Stimulated activated CD4-positive, alpha-beta T cell treated with anti-CD3 and anti-CD28 coated beads, Interleukin-2, amount 100 ng/mL, for 48 hours (primary cell): ENCODE measurements at places on chromosomes 2 and 18.

GRCh38 chr18:47251289-47252120 lies at the start of gene SKOR2:
SKOR2 (minus strand) TSS chr18:47251660; CDS start chr18:47249183, 2,477 bp downstream.
- no peak for DNase-seq

- no peak for DNase-seq
Observed at GRCh38 chr2:43896906-43897305, 58.1 kb downstream of the ABCG8 start.

- no peak for DNase-seq
Observed at GRCh38 chr2:152511981-152512380, 177.0 kb downstream of the FMNL2 start.

- DNase-seq = no peak
Observed at GRCh38 chr2:163799807-163800206, 64.0 kb upstream of the FIGN start.

- peak; percentile 9 for DNase-seq
Observed at GRCh38 chr2:166539340-166540162, 45.5 kb upstream of the SCN7A start.

DNA sequence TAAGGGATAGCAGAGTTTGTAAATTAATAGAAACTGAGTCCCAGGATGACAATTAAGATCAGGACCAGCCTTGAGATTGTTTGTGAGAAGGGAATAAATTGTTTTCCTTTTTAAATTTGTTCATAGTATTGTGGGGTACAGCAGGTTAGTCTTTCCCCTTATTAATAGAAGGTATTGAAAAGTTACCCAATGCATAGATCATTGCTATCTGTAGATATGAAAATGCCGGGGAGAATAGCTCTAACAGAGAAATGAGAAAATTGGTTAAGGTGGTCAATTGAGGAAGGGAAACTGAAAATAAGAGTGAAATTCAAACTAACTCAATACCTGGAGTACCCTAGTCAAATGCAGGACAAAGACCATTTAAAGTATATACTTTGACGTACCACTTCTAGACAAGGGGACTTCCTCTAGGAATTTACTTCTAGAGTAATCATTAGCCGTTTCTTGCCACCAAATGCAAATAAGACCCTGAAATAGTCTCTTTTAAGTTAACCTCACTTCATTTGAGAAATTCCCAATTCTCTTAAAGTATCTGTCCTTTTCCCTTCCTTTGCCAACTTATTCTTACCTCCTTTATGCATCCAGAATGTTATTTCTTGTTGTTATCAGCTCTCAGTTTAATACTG lies 1224.4 kb upstream of the LRRTM1 start:
- DNase-seq = no peak

DNA sequence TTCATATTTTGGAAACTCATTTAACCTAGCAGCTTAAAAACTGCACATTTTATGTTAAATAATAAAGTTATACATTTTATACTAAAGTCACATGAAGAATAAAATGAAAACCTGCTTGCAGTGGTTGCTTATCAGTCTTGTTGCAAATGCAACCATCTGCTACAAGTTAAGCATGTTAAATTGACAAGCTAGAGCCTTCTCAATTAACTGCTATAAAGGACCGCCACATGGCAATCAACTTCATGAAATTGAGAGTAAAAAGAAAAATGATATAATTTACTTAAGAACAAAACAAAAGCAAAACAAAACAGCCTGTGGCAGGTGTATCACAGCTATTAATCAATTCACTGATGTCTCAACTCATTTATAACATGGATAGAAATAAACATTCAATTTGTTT lies 78.7 kb downstream of the RTTN start:
- no peak for DNase-seq

GRCh38 chr18:61991201-61991600 lies 98.4 kb upstream of the RNF152 start:
- no peak for DNase-seq

DNA sequence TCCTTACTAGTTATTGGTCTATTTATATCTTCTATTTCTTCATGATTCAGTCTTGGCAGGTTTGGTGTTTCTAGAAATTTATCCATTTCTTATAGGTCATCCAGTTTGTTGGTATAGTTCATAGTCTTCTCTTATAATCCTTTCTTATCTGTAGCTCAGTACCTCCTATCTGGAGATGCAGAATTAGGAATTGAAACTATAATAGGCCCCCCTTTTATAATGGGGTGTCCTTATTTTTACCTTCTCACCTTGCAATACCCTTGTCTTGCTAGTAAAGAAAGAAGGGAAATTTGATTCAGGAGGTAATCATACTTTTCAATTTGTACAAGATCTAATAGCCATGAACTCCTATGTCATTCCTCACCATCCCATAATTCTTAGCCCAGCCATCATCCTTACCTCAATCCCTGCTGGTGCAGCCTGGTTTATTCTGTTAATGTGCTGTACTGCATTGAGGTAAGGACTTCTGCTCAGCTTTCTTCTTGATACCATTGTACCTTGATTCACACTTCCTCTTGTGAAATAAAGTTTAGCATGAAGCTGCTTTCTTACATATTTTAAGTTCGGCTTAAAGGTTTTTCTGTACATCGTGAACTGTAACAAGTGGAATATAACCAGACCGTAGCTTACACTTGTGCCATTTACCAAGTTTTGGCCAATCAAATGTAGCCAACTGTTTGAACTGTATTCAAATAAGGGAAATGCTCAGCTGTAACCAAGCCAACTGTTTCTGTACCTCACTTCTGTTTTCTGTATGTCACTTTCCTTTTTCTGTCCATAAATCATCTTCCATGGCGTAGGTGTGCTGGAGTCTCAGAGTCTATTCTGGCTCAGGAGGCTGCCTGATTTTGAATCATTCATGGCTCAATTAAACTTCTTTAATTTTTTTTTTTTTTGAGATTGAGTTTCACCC lies 40.1 kb upstream of the PTH2R start:
- DNase-seq = no peak

- DNase-seq = no peak
Observed at GRCh38 chr2:232174662-232175061, 203.9 kb upstream of the ALPP start.

DNA sequence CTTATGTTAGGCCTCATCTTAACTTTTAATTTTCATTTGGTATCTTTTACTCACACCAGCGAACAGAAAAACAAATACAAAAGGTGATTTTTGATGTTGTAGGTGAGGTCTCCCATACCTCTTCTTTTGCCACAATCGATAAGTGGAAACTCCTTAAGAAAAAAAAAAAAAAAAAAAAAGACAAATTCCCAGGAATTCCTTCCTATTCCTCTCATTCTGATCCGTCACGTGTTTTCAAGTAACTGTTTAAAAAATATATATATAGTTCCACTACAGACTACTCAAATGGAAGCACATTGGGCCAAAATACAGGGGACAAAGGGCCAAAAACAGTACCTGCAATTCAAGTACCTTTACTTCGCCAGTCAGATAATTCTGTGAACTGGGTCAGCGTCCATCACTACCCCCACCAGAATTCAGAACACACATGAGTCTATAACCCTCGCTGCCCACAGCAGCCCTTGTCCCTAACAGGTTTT lies 16.5 kb downstream of the NMUR1 start:
- DNase-seq = no peak

- DNase-seq = no peak
Observed at GRCh38 chr2:182366628-182367027, 60.2 kb downstream of the PDE1A start.

- no peak for DNase-seq
Observed at GRCh38 chr2:51212374-51212773, 180.4 kb upstream of the NRXN1 start.

- DNase-seq = no peak
Observed at GRCh38 chr2:178392215-178392614, 58.8 kb downstream of the PRKRA start.

GRCh38 chr2:68951899-68952298 lies 794 bp downstream of the GKN2 start:
- DNase-seq = no peak

DNA sequence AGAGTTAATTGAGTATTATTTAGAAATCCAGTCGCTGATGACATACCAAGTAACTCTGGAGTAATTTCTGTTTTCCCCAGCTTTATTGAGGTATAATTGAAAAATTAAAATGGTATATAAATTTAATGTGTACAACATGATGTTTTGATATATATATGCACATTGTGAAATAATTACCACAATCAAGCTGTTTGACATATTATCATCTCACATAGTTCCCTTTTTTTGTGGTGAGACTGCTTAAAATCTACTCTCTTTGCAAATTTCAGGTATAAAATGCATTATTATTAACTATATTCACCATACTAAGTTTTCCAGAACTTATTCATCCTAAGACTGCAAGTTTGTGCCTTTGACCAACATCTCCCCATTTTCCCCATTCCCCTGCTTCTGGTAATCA lies 25.0 kb upstream of the SPAG16 start:
- no peak for DNase-seq

- DNase-seq = no peak
Observed at GRCh38 chr18:23631746-23632145, 31.0 kb downstream of the ANKRD29 start.

DNA sequence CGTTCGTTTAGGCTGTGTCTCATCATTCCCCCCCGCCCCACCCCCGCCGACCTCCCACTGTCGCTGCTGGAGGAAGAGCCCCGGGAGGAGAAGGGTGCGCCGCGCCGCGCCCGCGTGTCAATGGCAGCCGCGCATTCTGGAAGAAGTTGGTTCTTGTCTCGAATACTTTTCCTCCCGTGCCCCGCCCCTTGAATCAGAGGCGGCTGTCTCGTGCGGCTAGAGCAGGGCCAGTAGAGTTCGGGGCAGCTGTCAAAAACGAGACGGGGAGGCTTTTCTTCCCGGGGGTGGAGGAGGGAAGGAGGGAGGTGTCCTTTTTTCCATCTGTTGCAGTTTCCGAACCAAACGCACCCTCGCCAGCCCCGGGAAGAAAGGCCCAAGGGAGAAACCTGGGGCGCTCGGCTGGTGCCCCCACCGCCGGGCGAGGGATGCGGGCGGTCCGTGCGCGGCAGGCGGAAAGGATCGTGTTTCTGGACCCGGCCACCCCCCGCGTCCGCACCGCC lies 410 bp upstream of the TGIF1 start:
- peak; percentile 63 for DNase-seq

- DNase-seq = no peak
Observed at GRCh38 chr2:234680688-234681619, 184.1 kb upstream of the ARL4C start.

- DNase-seq = no peak
Observed at GRCh38 chr2:240351088-240351741, 84.2 kb upstream of the GPC1 start.

- DNase-seq = no peak
Observed at GRCh38 chr2:44560352-44560751, 198.6 kb downstream of the CAMKMT start.

- no peak for DNase-seq
Observed at GRCh38 chr2:29360016-29360784, 245.0 kb downstream of the CLIP4 start.

GRCh38 chr2:7146151-7146550 lies 228.9 kb downstream of the RNF144A start:
- no peak for DNase-seq

DNA sequence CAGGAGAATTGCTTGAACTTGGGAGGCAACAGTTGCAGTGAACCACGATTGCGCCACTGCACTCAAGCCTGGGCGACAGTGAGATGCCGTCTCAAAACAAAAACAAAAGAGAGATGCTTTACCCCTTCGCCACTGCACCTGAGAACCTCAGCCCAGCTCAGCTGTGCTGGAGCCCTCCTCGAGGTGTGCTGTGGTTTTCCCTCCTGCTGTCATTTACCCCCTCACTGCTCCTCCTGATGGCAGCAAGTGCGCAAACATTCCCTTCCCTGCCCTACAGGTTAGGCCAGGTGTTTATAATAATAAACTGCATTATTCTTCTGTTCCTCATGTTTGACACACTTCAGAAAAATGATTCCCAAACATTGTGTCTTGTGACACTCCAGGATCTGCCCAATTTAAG lies 8.4 kb downstream of the FBXO36 start:
- no peak for DNase-seq

GRCh38 chr2:224157655-224158054 lies 118.6 kb upstream of the SERPINE2 start:
- no peak for DNase-seq

- no peak for DNase-seq
Observed at GRCh38 chr18:36660311-36660710, 168.5 kb downstream of the TPGS2 start.

DNA sequence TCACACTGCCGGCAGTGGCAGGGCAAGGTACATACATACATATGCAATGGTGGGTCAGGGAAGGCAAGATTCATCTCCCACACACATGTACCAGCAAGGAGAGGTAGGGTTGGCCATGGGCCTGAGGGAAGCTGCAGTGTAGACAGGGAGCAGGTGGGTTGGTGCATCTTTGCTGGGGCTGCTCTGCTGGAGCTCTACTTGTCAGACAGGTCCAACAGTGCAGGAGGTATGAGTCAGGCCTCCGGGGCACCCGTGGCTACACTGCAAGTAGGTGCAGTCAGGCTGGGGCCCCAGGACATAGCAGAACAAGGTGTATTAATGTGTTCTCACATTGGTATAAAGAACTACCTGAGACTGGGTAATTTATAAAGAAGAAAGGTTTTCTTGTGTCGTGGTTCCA lies 281.1 kb upstream of the COL3A1 start:
- no peak for DNase-seq

DNA sequence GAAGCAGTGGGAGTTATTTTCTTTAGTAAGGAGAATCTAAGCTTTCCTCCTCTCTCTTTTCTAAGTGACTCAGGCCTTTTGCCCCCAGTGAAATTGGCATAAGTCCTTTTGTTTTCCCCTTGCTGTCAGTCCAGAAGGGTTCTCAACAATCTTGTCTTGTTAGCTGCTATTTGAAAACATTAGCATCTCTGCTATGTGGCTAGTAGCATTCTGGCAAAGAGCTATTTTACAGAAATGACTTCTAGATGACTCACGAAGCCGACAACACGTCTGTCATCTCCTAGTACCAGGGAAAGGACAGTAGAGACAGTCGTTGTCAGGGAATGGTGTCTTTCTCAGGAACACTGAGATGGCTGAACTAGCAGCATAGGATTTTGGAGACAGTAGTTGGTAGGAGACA lies 14.7 kb downstream of the SMARCAL1 start:
- no peak for DNase-seq

DNA sequence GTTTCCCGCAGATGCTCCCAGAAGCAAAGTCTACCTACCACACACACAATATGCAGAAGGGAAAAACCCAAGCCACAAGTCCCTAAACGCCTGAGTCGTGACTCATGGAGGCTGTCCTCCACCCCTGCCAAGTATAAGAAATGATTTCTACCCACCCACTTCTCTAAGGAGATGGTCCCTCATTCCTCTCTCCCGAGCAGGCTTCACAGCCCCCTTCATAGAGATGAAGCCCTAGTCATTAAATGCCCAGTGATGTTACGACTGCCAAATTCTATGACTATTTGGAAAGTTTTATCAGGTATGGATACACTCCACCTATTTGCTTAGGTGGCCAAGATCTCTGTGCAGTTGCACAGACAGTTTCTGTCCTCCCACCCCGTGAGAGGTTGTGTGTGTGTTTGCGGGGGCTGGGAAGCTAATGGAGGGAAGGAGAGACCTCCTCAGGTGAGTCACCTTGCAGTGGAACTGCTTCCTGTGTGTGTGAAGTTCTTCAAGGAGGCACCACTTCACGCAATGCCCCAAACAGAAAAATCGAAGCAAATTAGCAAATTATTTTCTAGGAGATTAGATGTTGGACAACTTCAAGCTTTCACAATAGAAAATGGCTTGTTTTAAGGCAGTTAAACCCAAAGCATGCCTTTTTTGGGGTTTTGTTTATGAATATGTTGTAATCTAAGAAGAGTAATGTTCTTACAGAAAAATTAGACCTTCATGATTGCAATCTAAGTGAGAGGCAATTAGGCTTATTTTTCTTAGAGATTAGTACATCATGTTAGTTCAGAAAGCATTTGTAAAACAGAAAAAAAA lies 175.2 kb downstream of the TGIF1 start:
- DNase-seq = peak; percentile 48

- DNase-seq = no peak
Observed at GRCh38 chr2:150480971-150481830, 6.3 kb downstream of the RND3 start.

GRCh38 chr2:102547462-102547861 lies 71.9 kb upstream of the SLC9A2 start:
- no peak for DNase-seq
